ENCODE measurements at places on chromosomes 2 and 18.

DNA sequence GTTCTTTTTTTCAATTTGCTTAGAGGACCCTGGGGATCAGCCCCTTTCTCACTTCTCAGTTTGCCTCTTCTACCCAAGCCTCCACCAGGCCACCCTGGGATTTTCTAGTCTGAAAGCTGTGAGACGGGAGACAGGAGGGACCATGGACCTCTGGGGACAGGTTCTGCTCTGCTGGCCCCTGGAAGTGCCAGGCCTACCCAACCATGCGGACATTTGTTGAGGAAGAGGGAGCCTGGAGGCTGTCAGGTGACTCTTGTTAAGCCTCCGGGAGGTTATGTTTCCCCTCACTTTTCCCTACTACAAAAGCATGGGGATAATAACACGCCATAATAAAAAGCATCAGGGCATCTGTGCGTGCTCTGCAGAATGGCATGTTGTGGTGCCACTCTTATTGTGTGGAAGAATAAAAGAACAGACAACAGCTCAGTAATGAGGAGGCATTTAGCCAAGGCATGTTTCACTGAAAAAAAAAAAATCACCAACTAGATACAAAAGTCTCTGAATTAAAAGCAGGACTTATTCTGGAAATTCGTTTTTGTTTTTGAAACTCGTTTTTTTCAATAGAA is 48.3 kb upstream of the PLA2R1 start:
- peaks cover 20% of the 10 kb centered on the region for H3K27me3 ChIP-seq
- H3K4me3 ChIP-seq: no peak overlapping the region
- H3K27ac ChIP-seq: no peak overlapping the region
- H3K4me1 ChIP-seq: no peaks in the 10 kb centered on the region

DNA sequence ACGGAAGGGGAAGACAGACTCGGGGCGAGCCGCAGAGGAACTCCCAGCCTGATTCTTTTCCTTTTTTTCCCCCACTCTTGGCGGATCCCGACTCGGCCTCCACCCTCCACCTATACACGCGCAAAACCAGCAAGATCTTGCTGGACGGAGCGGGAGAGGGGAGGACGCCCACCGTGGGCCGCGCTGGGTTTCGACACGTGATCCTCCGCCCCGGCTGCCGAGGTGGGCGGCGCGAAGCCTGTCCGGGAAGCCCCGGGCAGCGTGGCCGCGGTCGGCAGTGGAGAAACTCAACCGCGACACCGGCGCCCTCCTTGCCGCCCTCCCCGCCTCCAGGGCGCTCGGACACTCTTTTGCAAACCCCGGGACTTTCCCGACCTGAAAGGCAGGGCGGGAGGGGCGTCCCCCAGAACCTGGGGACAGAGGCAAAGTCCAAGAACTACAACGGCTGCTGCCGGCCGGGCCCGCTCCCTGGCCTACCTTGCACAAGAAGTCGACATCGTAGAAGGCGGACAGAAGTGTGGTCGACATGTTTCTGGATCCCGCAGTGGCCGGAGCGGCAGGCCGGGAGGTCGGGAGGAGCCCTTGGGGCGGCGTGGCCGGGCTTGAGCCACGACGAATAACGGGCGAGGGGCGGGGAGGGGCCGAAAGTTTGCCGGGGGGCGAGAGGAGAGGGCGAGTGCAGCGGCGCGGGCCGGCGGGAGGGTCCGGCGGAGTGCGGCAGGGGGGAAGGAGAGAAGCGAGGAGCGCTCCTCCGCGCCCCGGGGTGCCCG is 433 bp downstream of the ZFP36L2 start:
- peak; percentile 79 for DNase-seq
- peaks cover 2% of the 10 kb centered on the region for H3K27me3 ChIP-seq
- H3K27ac ChIP-seq: peak overlapping the region; percentile 95
- H3K4me1 ChIP-seq: peaks cover 60% of the 10 kb centered on the region

- H3K27ac ChIP-seq: no peak overlapping the region
- peaks cover 8% of the 10 kb centered on the region for H3K36me3 ChIP-seq
- H3K27me3 ChIP-seq: no peaks in the 10 kb centered on the region
- no peak for DNase-seq
- H3K4me3 ChIP-seq: no peak overlapping the region
- H3K4me1 ChIP-seq: peaks cover 4% of the 10 kb centered on the region
Observed at GRCh38 chr2:190696792-190697398, 48.0 kb downstream of the NAB1 start.

DNA sequence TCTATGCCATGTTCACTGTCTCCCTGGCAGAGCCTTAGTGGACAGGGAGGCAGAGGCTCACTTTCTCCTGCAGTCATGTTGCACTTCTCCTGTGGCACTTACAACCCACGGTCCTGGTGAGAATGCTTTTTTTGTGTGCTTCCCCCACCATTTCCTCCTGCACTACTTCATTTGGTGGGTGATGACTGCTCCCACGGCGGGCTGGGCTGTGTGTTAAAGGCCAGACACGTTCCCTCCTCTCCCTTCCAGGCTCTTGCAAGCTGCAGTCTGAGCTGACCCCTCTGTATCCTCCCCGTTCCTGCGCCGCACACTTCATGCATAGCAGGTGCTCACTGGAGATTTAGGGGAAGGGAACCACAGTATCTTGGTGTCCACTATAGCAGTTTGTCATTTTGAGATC is 170.5 kb downstream of the CELF4 start:
- no peak overlapping the region for H3K27ac ChIP-seq
- no peaks in the 10 kb centered on the region for H3K36me3 ChIP-seq
- no peak overlapping the region for H3K4me3 ChIP-seq
- H3K4me1 ChIP-seq: peaks cover 9% of the 10 kb centered on the region
